ENCODE measurements at places on chromosomes 4 and X. TPM values are rescaled to one million over a fixed set of nuclear protein-coding genes. Genes with fewer than 3 reads are reported as not detected.

ADGRL3 gene
- total RNA-seq: not detected

INTU gene
- not detected for total RNA-seq

SRPK3 gene
- not detected for total RNA-seq

BANK1 gene
- total RNA-seq: 52.6 TPM

IDS gene
- 134 TPM for total RNA-seq

ATP2B3 gene
- not detected for total RNA-seq

CPE gene
- not detected for total RNA-seq

Measured in Karpas-422 (cell line).